ENCODE measurements at places on chromosomes 16 and 17.

DNA sequence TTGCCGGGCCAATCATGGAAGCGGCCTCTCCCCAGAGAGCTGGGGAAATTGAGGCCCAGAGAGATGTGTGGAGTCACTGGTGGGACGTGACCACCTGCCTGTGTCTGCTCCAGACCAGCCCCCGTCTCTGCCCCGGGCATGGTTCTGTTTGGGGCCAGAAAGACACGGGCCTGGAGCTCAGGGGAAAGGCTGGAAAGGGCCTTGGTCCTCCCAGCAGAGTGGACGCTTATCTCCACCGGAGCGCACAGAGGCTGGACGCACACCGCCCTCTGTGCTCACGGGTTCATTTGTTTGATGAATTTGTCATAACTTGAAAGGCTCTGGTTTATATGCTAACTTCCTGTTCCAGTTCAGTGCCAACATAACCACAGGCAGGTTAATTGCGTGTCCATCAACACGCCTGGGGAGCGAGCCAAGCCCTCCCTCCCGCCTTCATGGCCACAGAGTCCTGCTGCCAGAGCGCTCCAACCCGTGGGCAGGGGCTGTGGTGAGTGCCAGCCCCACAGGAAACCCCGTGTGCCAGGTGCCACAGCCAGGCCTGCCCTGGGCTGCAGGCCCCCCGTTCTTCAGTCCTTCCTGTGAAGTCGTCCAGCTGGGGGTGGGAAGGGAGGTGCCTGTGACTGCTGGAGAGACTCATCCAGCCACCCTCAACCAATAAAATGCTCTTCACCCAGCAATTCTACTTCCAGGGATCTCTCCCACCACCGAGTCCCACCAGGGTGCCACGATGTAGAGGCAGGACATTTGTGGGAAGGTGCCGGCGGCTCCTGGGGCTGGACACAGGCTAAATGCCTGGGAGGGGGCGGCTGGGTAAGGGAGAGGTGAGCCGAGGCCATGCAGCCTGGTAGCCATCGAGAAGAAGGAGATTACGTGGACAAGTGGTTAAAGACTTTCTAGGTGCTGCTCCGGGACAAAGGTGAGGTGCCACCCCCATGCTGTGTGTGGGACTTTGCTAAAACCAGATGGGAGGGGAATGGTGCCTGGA, 29.4 kb upstream of the BAHCC1 start:
- no peak for DNase-seq

DNA sequence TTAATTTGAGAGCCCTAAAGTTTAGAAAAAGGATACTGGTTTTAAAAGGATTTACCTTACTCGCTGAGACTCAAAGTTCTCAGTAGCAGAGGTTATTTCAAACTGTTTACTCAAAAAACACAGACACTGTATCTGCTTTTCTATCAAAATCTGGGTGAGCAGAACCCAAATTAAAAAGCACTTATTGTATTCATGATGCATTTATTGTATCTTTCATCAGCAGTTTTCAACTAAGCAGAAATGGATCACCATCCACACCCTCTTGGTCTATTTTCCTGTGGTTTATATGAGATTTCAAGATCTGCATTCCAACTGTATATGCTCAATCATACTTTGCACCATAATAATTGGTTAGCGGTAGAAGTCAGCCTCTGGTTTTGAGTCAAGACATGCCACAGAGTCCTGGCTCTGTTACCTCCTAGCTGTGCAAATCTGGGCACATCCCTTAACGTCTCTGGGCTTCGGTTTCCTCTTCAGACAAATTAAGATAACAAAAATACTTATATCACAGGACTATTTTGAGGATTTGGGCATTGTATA, 109.5 kb downstream of the ASIC2 start:
- DNase-seq, result no peak

DNA sequence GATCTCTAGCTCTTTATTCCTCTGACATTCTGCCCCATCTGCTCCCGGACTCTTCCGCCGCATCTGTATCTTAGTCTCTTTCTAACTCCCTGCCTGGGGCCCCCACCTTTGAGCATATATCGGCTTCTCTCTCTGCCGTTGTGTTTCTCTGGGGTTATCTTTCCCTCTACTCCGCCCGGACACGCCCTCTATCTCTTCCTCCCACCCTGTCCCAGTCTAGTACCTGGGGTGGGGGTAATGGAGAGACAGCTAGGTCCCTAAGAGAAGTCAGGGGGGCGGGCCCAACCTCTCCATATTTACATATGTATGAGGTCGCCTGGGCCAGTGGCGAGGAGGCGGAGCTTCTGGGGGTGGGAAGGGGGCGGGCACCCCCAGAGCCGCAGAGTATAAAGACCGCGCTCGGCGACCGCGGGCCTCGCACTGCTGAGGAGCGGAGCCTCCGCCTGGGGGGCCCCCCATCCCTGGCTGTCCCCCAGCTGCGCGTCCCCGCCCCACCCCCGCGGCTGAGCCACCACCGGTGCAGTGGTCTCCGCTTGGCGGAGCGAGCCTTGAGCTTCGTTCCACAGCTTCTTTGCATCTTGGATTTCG, at the start of gene ATP1B2:
Gene ATP1B2 (plus strand): TSS at position 418 of the 588 bp plus-strand sequence. CDS start 593 bp downstream, outside the sequence.
- DNase-seq, result peak; percentile 37

- DNase-seq, result no peak
Measured at GRCh38 chr17:82930043-82930923, 90.5 kb upstream of the ZNF750 start.

DNA sequence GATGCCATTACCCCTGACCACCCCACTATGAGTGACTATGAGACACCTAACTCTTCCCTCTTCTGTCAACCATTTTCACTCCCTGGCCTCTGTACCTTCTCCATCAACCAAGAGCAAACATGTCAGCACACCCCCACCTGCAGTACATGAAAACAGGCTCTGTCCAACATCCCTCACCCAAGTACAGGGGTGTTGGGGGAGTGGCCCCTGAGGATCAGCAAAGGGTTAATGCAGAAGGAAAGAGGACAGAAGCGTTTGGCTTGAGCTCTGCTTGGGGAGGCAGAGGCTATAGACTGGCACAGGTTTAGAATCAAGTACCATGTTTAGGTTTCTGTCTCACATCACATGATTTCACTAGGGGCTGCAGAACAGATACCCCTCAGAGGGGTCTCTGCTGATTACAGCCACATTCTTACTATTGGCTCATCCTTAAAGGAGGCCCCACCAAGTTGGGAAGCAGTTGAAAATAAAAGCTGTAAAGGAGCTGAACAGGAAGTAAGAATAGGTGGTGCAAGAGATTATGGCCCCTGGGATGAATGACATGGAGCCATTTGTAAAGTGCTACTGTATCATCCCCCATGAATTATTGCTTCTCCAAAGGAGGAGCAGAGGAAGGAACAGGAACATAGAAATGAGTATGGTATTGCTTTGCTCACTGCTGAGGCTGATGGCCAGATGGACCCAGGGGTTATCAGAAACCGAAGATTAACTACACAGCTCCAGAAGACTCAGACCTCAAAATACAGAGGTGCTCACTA, 2.4 kb upstream of the PSMC3IP start:
- DNase-seq, result no peak

- no peak for DNase-seq
Measured at GRCh38 chr17:37567137-37567536, 42.1 kb downstream of the SYNRG start.

- no peak for DNase-seq
Measured at GRCh38 chr17:63140255-63140654, 174.2 kb downstream of the TANC2 start.

DNA sequence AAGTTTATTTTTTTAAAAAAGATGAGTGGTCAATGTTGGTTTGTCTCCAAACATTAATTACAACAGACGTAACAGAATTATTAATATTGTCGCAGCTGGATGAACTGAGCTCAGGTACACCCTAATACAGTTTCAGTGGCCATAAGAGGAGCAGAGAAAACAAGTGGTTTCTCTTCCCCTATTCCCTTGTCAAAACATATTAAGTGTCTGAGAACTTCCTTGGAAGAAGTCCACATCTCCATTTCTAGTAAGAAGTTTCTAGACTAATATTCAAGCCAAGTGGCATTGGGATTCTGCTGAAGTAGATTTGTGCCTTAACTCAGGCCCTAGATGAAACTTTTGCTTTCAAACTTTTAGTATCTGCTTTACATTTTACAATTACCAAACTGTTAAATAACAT, 47.7 kb downstream of the GNA13 start:
- DNase-seq, result no peak

DNA sequence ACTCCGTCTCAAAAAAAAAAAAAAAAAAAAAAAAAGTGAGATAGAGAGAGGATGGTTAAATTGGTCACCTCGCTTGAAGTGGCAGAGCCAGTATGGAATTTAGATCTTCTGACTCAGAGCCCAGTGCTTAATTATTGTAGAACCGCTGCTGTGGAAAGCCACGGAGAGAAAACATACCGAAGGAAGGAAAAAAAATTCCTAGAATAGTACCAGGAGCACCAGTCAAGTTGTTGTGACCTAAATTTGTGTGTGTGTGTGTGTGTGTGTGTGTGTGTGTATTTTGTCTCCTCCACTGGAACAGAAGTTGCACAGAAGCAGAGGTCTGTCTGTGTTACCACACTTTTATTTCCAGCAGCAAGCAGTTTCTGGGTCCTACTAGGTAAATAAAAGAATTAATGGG, 10.6 kb upstream of the NUP85 start:
- DNase-seq, result no peak

DNA sequence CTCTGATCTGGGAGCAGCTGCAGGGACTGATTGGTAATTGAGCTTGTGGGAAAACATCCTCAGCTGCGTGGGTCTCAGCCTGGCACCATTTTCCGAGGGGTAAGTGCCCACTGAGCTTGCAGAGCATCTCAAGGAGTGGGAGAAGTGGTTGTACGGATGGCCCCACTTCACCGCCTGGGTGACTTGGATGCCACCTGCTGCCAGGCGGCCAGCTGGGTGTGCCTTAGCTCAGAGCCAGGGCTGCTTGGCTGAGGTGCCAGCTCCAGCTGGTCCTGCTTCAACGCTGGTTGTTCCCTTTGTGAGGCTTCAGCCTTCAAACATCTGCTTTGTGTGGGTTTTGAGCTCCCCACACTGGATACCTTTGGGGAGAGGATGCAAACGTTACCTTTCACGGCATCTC, 482.7 kb upstream of the EEF2KMT start:
- DNase-seq, result no peak

DNA sequence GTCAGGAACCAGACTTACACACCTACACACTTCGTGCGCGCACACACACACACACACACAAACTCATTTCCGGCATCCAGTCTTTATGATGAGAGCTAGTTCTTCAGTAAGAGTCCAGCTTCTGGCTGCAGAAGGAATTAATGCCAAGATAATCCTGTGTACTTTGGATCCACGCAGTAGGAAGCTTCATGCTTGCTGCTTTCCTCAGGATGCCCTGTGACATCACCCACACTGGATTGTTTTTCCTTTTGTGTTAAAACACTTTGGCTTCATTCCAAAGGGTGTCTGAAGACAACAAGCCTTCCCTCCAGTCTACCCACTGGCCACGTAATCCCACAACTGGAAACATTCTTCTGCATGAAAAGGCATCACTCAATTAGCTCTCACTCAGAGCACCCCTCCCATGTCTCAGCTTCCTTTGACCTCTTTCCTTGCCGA, 35.4 kb downstream of the KCNJ16 start:
- DNase-seq, result no peak

DNA sequence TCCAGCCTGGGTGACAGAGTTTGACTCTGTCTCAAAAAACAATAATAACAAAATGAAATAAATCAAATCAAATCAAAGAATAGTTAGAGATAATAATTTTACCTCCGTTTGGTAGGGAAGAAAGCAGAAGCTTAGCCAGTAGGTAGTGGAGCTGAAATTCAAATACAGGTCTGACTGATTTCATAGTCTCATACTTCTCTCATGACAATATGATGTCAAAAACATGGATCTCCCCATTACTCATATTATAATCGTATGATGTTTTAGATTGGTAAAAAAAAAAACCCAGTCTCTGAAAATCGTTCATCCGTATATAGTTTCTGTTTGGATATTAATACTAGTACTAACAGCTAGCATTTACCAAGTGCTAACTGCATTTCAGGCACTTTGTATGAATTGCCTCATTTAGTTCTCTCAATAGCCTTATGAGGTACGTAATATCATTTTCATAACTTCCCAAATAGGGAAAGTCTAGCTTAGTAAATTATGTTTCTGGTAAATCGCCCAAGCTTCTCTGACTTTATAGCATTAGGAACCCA, 48.7 kb downstream of the CDH8 start:
- no peak for DNase-seq

DNA sequence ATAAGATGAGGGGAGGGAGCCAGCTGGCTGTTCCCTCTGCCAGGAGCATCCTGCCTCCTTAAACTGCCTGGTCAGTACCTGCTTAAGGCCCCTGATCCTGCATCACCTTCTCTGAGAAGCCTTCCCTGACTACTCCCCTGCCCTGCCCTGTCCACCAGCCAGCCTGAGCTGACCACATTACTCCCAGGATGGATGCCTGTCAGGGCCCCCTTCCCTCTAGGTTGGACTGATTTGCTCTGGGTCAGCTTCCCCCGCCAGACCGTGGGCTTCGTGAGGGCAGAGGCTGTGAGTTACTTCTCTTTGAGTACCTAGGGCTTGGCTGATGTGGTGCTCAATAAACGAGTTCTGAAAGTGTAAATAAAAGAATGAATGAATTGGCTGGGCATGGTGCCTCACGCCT, 63.3 kb downstream of the WSB1 start:
- DNase-seq, result no peak

- no peak for DNase-seq
Measured at GRCh38 chr16:81410643-81411293, 33.8 kb upstream of the CMIP start.

DNA sequence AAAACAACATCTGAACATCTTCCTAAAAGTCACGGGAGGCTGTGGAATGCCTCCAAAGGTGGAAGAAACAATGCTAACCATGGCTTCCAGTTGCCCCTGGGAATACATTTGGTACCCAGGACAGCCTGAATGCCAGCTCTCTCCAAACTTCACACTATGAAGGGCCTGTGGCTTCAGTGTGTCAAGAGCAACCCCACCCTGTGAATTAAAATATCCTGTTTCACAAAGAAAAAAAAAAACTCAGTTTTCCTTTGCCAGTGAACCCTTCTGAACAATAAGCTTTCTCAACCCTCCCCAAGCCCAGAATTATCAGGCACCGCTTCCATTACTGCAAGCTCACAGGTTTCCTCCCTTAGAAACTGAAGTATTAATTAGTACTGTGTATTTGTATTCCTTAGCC, 69.8 kb downstream of the SLC39A11 start:
- DNase-seq, result no peak

DNA sequence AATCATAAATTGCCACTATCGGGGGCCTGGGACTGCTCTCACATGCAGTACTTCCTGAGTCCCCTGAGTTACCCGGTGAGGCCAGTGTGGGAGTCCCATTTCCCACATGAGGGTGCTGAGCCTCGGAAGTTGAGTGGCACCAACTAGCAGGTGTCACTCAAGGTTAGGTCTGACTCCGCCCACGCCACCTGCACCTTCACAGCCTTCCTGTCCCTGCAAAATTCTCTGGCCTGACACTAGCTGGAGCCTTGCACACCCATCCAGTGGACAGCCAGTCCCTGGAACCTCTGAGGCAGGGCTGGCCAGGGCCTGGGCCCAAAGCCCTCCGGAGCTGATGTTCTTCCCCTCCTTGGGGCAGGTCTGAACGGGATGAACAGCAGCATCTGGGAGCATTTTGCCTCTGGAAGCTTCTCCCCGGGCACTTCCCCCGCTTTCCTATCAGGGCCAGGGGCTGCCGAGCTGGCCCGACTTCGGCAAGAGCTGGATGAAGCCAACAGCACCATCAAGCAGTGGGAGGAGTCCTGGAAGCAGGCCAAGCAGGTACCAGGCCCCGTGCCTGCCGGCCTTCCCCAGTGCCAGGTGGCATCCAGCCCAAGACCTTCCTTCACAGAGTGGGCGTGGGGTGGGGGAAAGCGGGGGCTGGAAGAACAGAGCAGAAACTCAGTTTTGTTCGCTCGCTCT, 21.9 kb downstream of the UNC13D start:
- no peak for DNase-seq

GRCh38 chr17:42428141-42428944, 5.3 kb upstream of the CAVIN1 start:
- DNase-seq, result no peak
